H54 (cell line): ENCODE measurements at places on chromosomes 6 and 20.

GRCh38 chr6:169896826-169897456, 145.5 kb downstream of the ERMARD start:
- no peak for DNase-seq

- DNase-seq: peak; percentile 80
Measured at GRCh38 chr6:13873288-13874190, 51.2 kb upstream of the RNF182 start.

- no peak for DNase-seq
Measured at GRCh38 chr20:47257256-47257655, 99.2 kb downstream of the ZMYND8 start.

DNA sequence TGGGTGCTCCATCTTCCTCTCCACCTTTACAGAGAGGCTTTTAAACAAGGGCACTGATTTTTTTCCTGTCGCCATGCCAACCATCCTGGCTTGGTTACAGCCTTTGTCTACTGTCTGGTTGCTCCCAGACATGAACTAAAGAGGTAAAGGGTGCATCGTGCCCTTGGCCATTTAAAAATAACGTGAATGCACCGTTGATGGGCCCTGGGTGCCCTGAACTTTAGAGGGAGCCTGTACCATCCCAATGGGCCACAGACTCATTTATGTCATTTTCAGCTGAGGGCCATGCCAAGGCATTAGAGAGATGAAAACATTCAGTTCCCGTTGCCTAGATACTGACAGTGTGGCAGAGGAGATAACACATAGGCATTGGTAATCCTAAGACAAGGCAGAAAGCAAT, 23.3 kb downstream of the TMC2 start:
- no peak for DNase-seq

- DNase-seq: no peak
Measured at GRCh38 chr6:1614448-1615150, 4.9 kb downstream of the FOXC1 start.

DNA sequence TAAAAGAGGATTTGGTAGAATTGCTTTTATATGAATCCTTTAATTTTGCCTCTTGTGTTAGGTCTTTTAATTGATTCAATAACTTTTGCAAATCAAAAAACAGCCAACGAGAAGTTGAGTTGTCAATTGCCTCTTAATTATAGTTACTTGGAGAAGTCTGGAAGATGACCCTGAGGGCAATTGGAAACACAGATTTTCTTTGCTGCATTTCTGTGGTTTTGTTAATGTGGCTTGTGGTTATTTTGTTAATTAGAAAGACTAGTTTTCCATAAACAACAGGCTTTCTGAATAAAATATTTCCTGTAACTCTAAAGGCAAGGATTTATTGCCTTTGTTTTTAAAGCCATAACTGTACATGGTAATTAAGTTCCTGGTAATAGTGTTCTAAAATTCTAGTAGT, 513.0 kb downstream of the EPHA7 start:
- DNase-seq: no peak

GRCh38 chr20:45090481-45090880, 10.4 kb downstream of the KCNS1 start:
- DNase-seq: no peak

DNA sequence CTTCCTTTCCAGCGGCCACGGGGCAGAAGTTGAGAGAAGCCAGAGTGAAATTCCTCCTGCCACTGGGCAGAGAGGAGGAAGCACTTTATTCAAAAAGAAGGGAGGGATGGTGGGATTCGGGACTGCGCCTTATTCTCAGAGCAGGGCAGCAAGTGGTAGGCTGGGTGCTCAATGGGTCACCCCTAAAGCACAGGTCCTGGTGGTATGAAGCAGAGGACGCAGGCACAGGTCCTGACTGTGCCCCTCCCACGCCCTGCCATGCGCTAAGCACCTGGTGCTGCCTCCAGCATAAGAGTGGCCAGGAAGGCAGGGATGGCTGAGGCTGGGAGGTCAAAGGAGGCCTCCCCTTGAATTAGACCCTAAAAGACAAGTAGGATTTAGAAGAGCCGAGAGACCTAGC, 4.9 kb upstream of the GRM4 start:
- no peak for DNase-seq

DNA sequence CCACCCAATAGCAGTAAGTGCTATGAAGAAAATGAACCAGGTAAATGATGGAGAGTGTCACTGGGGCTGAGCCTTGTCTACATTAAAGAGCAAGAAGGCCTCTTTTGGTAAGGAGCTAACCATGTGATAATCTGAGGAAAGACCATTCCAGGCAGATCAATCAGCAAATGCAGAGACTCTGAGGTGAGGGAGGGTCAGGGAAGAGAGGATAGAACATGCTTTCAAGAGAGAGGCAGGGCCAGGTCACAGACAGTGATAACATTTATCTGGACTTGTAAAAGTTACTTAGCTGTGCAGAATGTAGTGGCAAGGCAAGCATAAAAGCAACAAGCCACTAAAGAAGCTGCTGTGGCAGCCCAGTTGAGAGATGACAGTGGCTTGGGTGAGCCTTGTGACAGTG, 197.3 kb downstream of the TASP1 start:
- no peak for DNase-seq

DNA sequence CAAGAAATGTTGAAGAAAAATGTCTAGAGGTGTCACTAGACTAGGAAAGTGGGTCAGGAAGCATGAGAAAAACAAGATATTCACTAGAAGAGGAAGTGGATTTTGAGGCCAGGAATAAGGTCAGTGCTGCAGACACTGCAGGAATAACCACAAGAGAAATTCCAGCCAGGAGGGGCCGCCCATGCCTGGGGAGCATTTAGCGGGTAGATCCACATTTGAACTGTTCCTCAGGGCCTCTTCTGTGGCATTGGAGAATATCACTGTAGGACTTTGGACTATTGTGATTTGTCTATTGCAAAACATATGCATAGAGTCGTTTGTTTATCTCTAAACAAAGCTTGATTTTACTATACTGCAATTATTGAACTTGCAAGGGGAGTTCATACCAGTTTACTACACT, 49.6 kb upstream of the CCDC28A start:
- peak; percentile 23 for DNase-seq

DNA sequence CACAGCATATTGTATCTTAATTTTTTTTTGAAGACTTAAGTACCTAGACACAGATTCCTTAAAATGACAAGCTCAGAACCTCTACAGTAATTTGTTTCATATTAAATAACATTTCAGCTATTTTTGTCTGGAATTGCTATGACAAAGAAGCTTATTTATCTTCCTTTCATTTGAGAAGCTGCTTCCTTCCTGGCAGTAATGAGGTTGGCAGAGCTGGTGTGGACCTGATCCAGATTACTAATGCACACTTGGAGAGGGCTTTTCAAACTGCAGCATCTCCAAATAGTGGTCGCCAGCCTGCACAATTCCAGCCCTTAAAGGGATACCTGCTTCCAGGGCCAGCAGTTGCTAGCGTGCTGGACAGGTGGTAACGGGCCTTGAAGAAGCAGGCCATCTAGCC, 12.1 kb downstream of the PTCHD4 start:
- no peak for DNase-seq

DNA sequence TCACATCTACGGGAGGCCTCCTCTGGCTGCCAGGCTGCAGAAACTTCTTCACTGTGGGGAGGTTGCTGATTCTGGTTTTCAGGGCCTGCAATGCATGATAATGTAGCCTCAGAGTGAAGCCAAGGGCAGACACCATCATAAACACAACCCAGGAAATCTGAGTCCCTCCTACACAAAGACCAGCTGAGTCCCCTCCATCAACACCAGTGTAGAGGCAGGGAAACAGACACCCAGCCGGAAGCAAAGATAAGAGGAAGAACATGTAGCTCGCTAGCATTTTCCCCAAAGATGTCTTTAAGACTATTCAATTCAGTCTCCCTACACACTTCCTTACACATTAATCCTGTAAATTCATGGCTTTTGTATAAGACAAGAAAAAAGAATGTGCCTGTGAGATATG, 23.6 kb downstream of the GSTA2 start:
- DNase-seq: no peak
